A549 treated with Mapracorat at 1 μM for 4 hours (cell line): ENCODE measurements at places on chromosomes 4 and X. TPM values are rescaled to one million over a fixed set of nuclear protein-coding genes. Genes with fewer than 3 reads are reported as not detected.

The RASGEF1B gene
- not detected in 5 replicates for total RNA-seq

The UCP1 gene
- not detected in 5 replicates for total RNA-seq

The TIMM17B gene
- total RNA-seq = 82.0 to 110 TPM (median 102 TPM) in 5 replicates

The EPGN gene
- total RNA-seq = not detected in 5 replicates

The SLC34A2 gene
- 0.02 to 0.06 TPM in 2 of 5 replicates, not detected in the others for total RNA-seq

The CTBP1 gene
- 66.5 to 92.5 TPM (median 85.7 TPM) in 5 replicates for total RNA-seq

The MID1IP1 gene
- total RNA-seq = 21.5 to 35.1 TPM (median 30.3 TPM) in 5 replicates

The SRPK3 gene
- 0.36 to 0.48 TPM in 2 of 5 replicates, not detected in the others for total RNA-seq

The GLRB gene
- 0.59 to 1.2 TPM (median 1.1 TPM) in 5 replicates for total RNA-seq

The GPRASP2 gene
- 4.2 to 6.0 TPM (median 5.5 TPM) in 5 replicates for total RNA-seq

The UGT2B11 gene
- total RNA-seq = 0.08 to 0.40 TPM (median 0.09 TPM) in 3 of 5 replicates, not detected in the others

The PCYT1B gene
- total RNA-seq = 0.05 to 0.09 TPM in 2 of 5 replicates, not detected in the others

The USP17L17 gene
- total RNA-seq = not detected in 5 replicates

The ANKRD50 gene
- total RNA-seq = 3.8 to 5.8 TPM (median 5.2 TPM) in 5 replicates

The USP17L10 gene
- not detected in 5 replicates for total RNA-seq

The MND1 gene
- 12.3 to 18.7 TPM (median 13.3 TPM) in 5 replicates for total RNA-seq

The SH2D1A gene
- total RNA-seq = not detected in 5 replicates
